Stimulated activated CD4-positive, alpha-beta T cell treated with anti-CD3 and anti-CD28 coated beads, Interleukin-12 subunit alpha, Interleukin-12 subunit beta, amount 100 ng/mL, for 24 hours (primary cell): ENCODE measurements at places on chromosomes 11 and 22.

DNA sequence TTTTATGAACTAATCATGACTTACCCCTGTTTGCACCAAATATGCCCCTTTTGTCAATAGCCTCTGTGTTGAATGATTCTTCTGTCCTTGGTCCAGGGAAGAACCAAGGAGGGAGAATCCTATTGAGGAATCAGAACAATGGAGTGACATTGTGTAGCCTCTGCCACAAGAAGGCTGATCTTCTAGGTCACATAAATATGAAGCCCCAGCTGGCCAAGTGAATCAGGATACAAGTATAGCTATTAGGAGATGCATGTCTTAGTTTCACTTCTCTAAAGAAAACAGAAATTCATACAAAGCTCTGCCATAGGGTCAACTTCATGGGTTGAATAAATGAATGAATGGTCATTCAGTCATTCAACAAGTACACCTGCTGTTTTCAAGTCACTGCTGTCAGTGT lies 118.2 kb upstream of the BLID start:
- no peak for DNase-seq

- DNase-seq, result no peak
Measured at GRCh38 chr11:93288767-93289166, 41.8 kb upstream of the DEUP1 start.

- DNase-seq, result no peak
Measured at GRCh38 chr11:84144531-84144930, 858.4 kb upstream of the CCDC90B start.

DNA sequence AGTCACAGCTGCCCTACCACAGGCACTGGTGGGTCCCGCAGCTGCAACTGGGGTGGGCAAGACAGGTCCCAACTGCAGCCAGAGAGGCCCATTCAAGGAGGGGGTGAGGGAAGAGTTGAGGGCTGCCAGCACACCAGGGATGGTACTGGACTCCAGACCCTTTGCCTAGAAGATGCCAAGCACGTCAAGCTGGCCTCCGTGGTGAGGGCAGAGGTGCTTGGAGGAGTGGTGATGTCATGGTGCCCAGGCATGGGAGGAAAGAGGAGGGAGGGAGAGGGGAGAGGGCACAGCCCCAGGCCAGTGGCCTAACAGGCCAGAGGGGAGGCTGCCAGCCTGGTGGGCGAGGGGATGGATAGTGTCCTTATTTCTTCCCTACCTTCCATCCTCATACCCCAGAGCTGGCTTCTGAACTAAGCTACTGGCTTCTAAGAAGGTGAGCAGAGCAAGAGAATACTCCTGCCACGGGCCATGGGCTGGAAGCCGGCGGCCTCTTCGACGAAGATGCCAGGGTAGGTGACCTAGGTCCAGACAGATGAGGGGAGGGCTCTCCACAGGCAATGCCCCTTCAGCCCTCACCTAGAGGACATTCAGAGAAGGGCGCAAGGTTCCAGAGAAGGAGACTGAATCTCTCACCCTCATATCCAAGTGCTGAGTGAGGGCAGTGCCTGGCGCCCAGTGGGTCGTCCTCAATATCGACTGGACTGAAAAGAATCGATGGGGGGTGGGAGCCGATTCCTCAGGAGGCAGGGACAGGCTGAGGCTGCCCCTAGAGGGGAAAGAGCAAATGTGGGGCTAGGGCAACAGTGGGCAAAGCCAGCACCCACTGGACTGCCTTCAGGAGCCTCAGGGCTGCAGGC lies 1.8 kb downstream of the SYT7 start:
- no peak for DNase-seq

DNA sequence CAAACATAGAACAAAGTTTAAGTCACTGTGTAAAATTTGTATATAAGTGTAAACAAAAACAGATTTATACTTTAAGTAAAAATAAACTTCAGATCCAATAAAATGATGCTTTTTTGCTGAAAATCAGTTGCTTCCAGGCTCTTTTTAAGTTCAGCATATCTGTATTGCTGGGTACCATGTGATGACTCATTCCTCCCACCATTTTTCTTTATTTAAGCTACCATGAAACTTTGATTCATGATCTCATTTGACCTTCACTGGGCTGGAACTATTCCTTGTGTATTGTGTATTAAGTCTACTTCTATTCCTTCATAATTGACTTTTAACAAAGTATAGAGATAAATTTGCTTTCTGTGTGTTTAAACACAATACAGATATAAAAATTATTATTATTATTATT lies 46.3 kb upstream of the RRM1 start:
- no peak for DNase-seq

- no peak for DNase-seq
Measured at GRCh38 chr11:18081551-18081950, 24.3 kb downstream of the SAAL1 start.

GRCh38 chr11:68677432-68677831 lies 6.9 kb upstream of the GAL start:
- DNase-seq, result no peak

DNA sequence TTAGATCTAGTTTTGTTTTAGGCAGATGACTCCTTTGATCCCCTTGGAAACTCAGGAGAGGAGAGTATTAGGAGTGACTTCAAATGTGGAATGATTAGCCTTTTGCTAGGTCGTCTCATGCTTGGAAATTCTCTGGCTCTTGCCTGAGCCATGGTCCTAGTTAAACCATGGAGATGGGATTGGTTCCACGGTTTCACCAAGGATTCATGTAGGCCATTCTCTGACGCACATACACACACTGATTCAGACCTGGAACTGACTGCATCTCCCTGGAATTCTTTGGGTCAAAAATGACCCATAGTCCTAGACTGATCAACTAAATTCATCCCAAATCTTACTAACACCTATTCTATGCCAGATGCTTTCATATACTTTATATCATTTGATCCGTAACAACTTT lies 56.5 kb downstream of the POLD3 start:
- no peak for DNase-seq

GRCh38 chr11:119532551-119532950 lies 109.6 kb upstream of the THY1 start:
- no peak for DNase-seq

DNA sequence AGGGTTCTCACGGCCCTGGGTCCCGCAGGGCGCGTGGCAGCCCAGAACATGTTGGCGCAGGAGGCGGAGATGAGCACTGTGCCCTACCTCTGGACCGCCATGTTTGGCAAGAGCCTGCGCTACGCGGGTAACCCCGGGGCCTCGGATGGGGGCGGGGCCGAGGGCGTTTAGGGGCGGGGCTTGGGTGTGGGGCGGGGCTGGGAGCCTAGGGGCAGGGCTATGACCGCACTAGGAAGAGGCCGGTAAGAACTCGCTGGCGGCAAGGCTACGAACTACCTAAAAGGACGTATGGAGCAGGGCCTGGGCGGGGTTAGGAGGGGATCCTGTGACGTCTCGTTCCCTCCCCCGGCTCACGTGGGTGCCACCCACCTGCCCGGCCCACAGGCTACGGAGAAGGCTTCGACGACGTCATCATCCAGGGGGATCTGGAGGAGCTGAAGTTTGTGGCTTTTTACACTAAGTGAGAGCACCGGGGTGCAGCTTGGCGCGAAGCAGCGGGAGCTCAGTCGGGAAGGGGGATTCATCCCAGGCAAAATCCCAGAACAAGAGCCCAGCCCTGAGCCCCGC lies 2.8 kb upstream of the LZTR1 start:
- peak; percentile 65 for DNase-seq

GRCh38 chr22:19961868-19962245 lies 20.2 kb upstream of the TXNRD2 start:
- DNase-seq, result no peak

DNA sequence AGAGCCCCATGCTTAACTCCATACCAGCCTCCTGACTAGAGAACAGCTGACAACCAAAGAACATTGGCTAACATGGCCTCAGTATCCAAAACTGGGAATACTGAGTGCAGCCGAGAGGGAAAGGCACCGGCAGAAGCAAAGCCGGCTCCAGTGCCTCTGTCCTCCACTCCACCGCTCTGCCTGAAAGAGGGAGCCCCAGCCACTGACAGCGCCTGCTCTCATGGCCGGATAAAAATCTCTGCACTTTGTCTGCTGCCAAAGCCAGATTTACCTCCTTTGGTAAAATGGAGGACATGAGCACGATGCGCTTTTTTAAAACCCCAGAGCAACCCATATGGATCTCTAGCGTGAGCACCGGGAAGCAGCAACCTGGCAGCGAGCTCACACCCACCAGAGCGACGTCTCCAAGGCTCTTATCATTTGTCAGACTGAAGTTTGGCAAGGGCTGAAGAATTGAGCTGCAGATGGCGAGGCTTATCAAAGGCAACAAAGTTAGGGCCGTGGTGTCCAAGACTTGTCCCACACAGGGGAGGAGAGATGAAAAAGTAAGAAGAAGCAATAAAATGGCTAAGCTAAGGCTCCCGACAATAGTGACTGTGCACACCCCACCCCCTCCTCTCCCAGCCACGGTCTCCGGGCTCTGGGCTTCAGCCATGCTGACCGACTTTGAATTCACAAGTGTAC lies 71.4 kb downstream of the EFCAB6 start:
- DNase-seq, result no peak

GRCh38 chr11:43367382-43368178 lies 8.9 kb downstream of the TTC17 start:
- no peak for DNase-seq

- no peak for DNase-seq
Measured at GRCh38 chr11:106228996-106229395, 151.5 kb downstream of the AASDHPPT start.

DNA sequence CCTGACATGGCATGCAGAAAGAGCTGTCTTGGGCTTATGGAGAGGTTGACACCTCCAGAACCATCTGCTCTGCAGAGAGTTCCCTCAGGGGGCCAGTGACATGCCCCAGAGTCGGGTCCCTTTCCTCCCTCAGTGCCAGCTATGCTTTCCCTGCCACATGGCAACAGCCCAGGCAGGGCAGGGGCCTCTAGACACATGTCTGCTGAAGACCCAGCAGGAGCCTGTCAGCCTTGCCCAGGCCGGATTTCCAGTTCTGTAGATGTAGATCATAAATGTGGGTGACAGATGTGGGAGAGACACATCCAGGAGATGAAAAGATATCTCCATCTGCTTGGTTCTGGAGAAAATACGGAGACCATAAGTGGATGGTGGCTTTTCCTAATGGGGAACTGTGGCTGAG lies 25.5 kb downstream of the NAV2 start:
- DNase-seq, result no peak

DNA sequence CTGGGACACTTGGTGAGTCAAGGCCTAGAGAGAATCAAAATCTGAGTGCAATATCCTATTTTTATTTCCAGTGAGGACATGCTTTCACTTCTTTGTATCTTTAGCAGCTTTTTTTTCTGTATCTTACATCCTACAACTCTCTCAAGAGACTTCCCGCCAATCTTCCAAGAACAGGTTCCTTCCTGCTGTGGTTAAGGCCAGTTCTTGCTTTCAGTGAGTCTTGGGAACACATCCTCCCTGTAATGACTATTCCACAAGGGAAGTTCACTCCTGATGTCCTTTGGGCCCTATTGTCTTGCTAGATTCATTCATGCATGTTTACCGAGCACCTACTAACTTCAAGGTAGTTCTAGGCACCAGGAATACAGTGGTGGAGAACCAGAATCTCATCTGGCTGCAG lies 3.8 kb upstream of the MMP12 start:
- DNase-seq, result no peak

GRCh38 chr22:27772081-27772983 lies 29.2 kb downstream of the MN1 start:
- no peak for DNase-seq

DNA sequence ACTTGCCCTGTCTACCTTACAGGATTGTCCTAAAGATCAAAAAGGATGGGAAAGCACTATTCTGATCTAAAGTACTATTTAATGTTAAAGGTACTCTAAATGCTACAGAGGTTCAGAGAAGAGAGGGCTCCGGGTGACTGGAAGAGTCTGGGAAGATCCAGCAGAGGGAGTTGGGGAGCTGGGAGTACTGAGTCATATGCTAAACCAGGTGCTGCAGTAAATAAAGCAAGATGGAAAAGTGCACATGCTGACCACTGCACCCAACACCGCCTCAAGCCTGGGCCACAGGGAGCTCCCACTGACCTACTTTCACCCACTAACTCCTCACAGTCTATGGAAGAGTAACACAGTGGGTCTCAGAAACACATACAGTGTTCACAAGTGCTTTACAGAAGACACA lies 49.3 kb downstream of the WT1 start:
- no peak for DNase-seq

DNA sequence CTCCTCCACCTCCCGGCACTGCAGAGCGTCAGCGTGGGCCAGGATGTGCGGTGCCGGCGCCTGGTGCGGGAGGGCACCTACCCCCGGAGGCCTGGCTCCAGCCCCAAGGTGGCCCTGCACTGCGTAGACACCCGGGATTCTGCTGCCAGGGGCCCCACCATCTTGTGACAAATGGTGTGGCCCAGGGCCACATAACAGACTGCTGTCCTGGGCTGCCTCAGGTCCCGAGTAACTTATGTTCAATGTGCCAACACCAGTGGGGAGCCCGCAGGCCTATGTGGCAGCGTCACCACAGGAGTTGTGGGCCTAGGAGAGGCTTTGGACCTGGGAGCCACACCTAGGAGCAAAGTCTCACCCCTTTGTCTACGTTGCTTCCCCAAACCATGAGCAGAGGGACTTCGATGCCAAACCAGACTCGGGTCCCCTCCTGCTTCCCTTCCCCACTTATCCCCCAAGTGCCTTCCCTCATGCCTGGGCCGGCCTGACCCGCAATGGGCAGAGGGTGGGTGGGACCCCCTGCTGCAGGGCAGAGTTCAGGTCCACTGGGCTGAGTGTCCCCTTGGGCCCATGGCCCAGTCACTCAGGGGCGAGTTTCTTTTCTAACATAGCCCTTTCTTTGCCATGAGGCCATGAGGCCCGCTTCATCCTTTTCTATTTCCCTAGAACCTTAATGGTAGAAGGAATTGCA lies 13.5 kb downstream of the TSKU start:
- no peak for DNase-seq

- no peak for DNase-seq
Measured at GRCh38 chr11:18245396-18245795, 3.1 kb downstream of the SAA2 start.

- no peak for DNase-seq
Measured at GRCh38 chr22:24406322-24407277, 20.8 kb upstream of the ADORA2A start.

DNA sequence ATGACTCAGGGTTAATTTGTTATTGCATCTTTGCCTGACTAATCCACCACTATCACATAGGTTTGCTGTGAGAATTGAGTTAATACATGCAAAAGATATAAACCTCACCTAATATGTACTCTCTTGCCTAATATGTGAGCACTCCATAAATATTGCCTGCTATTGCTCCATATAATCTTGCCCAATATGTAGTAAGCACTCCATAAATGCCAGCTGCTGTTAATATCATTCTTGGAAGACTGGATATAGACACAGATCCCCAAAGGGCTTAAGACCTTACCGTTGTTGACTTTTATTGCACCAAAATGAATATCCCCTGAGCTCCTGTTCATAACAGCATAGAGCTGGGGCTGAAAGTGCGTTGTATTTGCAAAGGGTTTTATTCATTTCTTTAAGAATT lies 27.0 kb upstream of the LRRC55 start:
- no peak for DNase-seq

- DNase-seq, result no peak
Measured at GRCh38 chr11:35751664-35752061, 89.1 kb downstream of the TRIM44 start.

GRCh38 chr11:36015799-36016198 lies 71.9 kb downstream of the LDLRAD3 start:
- DNase-seq, result no peak
